ENCODE measurements at places on chromosomes 6 and 20.

DNA sequence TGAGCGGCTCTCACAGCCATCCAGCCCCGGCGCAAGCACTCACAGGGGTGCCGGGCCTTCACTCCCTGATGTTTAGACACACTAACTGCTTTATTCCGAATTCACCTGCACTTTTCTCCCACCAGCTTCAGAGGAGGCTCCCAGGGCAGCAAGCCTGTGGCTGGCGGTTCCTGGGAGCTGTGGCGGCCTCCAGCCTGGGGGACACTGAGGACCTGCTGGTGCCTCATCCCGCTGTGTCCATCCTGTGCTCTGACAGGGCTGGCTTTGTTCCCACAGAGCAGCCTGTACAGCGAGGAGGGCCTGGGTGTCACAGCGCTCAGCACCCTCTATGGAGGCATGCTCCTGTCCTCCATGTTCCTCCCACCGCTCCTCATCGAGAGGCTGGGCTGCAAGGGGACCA, 3.1 kb downstream of the UNC93A start:
- DNase-seq, result no peak

DNA sequence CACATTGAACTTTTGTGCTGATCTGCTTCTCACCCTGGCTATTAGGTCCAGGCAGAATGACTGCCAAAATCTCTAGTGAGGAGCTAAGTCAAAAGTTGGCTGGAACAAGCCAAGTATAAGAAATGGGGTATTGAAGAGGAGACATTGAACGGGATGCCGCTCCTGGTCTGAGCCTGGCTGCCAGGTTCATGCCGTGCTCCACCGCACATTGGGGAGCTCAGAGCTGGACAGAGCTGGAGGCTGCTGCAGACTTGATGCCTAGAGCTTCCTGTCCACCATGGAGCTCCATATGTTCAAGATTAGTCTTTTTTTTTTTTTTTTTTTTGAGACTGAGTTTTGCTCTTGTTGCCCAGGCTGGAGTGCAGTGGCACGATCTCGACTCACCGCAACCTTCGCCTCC, 4.1 kb upstream of the IFT52 start:
- DNase-seq, result no peak

GRCh38 chr20:53346335-53346648, 247.3 kb downstream of the ZNF217 start:
- DNase-seq, result no peak

- DNase-seq, result no peak
Observed at GRCh38 chr6:99348288-99349170, 945 bp downstream of the FAXC start.

DNA sequence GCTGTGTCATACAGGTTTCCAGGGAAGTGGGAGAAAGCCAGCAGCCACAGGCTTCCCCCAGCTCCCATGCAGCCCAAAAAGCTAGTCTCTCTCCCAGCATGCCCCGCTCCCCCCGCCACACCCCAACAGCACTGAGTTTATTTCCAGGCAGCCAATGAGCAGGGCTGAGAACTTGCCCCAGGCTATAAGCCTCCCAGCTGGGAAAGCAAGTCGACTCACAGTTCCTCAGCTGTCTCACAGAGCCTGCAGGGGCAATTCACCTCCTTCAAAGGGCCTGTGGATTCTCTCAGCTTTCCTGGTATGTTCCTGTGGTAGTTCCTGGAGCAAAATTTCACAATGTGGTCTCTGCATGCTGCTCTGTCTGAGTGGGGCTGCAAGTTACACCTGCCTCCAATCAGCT, 34.2 kb downstream of the PAX1 start:
- DNase-seq, result no peak

GRCh38 chr6:163516908-163517307, 102.4 kb downstream of the QKI start:
- DNase-seq, result no peak

DNA sequence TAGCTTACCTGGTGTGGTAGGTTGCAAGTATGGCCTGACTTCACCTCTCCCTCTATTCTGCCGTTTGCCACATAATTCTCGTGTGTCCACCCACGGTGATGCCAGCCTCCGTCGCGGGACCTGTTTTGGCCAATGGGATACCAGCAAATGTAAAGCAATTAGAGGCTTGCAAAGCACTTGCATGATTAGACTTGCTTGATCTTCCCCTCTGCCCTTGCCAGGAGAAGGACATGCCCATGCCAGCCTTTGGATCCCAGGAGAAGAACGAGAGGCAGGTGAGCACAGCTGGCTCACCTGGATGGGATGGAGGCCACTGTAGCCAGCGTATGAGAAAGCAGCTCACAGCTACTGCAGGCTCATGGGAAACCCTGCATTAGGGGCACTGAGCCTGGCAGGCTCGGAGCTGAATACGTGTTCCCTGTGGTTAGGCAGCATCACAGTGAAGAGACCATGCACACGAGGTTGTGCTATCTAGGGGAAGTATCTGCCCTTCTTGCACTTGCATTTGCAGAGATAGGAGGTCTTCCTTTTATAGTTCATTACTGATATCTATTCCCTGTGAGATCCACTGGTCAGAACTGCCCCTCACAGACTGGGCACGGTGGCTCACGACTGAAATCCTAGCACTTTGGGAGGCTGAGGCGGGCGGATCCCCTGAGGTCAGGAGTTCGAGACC, 62.4 kb downstream of the TMEM242 start:
- DNase-seq, result no peak

- no peak for DNase-seq
Observed at GRCh38 chr6:14092838-14093789, 24.5 kb upstream of the CD83 start.

GRCh38 chr6:98039904-98040607, 757.0 kb upstream of the MMS22L start:
- no peak for DNase-seq

- no peak for DNase-seq
Observed at GRCh38 chr6:166603043-166603690, 16.7 kb upstream of the RAMACL start.

DNA sequence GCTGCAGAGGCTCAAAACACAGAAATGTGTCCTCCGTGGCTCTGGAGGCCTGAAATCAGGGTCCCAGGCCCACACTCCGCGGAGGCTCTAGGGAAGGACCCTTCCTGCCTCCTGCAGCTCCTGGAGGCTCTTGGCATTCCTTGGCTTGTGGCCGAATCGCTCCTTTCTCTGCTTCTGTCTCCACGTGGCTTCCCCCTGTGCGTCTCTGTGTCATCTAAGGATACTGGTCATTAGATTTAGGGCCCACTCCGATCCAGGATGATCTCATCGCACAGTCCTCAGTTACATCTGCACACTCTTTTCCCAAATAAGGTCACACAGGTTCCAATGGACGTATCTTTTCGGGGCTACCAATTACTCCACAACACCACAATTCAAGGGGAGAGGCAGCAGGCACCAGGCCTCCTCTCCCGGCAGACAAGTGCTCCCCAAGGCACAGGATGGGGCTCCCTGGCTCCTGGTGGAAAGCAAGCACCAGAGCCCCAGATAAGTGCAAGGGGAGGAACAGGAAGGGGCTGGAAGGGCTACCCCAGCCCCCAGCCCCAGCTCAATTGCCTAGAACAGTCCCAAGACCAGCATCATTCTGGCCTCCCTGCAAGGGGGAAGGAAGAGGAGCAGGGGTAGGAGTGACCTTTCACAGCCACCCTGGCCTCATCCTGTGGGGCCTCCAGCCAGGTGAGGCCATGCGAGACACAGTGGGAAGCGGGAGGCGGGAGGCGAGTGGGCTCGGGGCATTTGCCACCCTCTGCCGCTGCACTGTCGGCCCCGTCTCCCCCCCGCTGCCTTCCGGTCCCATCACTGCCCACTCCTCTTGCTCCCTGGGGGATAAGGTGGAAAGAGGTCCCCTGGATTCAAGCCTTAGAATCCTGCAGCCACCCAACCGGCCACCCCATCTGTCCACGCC, 16.3 kb downstream of the NTSR1 start:
- DNase-seq, result no peak

- no peak for DNase-seq
Observed at GRCh38 chr20:47330933-47331708, 25.4 kb downstream of the ZMYND8 start.

DNA sequence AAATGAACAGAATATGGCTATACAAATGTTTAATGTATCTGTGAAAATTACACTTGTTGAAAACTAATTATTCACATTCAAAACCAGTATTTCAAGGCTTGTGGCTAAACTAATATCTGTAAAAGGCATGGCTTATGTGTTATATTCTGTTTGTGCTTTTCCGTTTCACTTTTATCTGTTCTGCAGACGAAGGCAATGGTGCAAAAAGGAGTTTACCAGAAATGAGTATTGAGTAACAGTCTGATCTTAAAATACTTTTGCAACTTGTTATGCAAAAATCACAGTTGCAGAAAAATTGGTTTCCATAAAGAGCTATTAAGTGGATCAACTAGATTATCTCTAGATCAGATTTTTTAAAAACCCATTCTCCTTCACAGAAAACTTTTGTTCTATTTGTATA, 9.4 kb upstream of the STX11 start:
- DNase-seq, result no peak

DNA sequence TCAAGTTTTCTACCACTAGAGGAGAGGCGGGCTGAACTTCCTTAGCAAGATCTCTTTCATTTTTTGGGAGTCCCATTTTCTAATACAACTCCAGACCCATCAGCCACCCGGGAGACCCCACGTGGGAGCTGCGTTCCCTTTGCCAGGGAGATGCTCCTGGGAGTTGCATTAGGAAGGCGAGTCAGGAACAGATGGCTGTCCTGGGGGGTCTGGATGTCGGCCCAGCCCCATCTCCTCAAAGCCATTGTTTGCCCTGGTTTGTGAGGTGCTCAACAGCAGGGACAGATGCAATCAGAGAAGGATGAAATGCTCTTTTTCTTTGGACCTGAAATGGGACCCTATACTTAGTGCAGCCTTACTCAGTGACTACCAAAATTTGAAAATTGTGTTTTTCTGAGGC, 39.4 kb downstream of the CARMIL1 start:
- DNase-seq, result no peak

GRCh38 chr20:10465135-10465534, 30.0 kb downstream of the SLX4IP start:
- no peak for DNase-seq

DNA sequence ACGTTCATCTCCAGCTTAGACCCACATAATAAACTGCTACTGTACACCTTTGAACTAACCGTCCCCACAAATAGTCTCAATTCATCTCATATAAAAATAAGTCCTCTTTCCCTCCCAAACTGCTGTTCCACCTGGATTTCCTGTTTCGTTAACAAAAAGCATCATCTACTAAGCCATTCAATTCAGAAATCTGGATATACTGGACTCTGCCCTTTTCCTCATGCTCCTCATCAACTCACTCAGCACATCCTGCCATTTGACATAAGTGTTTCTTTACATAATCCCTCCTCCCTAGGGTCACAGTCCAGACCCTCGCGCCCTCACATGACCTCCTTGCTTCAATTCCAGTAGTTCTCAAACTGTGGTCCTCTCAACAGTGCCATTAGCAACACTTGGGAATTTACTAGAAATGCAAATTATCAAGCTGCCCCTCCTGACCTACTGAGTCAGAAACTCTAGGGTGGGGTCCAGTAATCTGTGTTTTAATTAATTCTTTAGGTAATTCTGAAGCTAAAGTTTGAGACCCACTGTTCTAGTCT, 4.5 kb downstream of the MKKS start:
- DNase-seq, result no peak

- DNase-seq, result no peak
Observed at GRCh38 chr20:4043796-4044195, 28.4 kb upstream of the RNF24 start.

GRCh38 chr6:109015176-109015575, 79.5 kb downstream of the SESN1 start:
- DNase-seq, result no peak

GRCh38 chr6:4347877-4348276, 212.5 kb upstream of the ECI2 start:
- no peak for DNase-seq

GRCh38 chr20:50574586-50574985, 64.4 kb downstream of the PTPN1 start:
- DNase-seq, result no peak

DNA sequence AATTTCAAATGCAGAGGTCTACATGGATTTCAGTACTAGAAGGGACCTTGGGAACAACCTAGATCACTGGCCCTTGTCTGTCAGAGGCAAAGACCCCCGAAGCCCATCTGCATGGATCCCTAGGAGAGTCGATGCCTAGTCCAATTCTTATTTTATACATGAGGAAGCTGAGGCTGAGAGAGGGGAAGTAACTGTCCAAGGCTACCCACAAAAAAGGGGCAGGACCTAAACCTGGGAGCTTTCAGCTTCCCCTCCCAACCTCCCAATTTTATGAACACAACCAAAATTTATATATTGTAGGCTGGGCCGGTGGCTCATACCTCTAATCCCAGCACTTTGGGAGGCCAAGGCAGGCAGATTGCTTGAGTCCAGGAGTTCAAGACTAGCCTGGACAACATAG, 73.2 kb downstream of the TRERF1 start:
- no peak for DNase-seq

- DNase-seq, result no peak
Observed at GRCh38 chr6:145073811-145074210, 661.5 kb downstream of the EPM2A start.

DNA sequence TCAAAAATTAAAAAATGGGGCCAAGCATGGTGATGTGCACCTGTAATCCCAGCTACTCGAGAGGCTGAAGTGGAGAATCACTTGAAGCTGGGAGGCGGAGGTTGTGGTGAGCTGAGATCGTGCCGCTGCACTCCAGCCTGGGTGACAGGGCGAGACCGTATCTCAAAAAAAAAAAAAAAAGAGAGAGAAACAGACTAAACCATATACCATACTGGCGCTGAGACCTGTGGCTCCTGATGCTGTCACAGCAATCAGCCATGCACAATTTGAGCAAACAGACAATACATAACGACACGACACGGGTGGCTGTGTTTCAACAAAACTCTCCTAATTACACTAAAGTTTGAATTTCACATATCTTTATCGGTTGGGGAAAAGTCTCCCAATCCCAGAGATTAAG, 14.9 kb upstream of the CBFA2T2 start:
- DNase-seq, result no peak

GRCh38 chr6:159831373-159831679, 31.2 kb downstream of the PNLDC1 start:
- no peak for DNase-seq

DNA sequence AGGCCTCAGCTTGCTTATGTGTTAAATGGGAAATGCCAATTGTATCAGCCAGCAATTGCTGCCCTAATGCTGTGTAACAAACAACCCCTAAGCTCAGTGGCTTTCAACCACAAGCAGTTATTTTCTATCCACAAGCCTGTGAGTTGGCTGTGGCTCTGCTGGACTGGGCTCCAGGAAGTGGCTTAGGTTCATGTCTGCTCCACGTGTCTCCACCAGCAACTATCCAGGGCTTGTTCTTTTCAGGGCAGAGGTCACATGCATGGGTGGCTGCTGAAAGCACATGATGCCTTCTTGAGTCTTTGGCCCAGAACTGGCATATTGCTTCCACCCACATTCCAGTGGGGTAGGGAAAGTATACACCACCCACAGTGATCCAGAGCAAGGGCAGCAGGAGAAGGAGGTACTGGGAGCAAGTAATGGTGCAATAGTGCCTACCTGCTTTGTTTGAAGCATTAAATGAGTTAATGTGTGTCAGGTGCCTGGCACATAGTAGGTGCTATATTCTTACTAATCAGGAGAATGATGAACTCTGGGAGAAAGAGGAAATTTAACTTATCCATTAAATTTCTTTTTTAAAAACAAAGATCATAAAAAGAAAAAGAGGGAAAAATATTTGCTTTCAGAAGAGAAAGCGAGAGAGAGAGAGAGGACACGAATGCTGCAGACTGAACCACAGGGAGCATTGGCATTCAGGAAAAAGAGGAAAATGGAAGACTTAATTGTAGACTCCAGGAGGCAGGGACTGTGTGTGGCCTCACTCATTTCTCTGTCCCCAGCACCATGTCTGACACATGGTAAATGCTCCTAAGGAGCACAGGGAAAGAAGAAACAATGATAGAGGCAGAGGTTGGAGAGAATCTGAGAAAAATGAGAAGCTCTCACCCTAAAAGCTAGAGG, 25.2 kb upstream of the RNF24 start:
- DNase-seq, result no peak

- DNase-seq, result no peak
Observed at GRCh38 chr6:26230351-26230750, 134.6 kb upstream of the BTN3A2 start.

Data from activated CD4-positive, alpha-beta T cell treated with anti-CD3 and anti-CD28 coated beads, Interleukin-2, amount 50 U/mL, for 24 hours (primary cell).